ENCODE measurements at places on chromosomes 5 and 9. TPM values are rescaled to one million over a fixed set of nuclear protein-coding genes. Genes with fewer than 3 reads are reported as not detected.
A peak's percentile ranks its signal among the peaks of the same experiment; 100 is the strongest.

The PTGER4 gene
- 59.5 TPM for total RNA-seq

The MSX2 gene
- 0.38 TPM for total RNA-seq

The PLCXD3 gene
- total RNA-seq = not detected

The SLC27A6 gene
- total RNA-seq = not detected

DNA sequence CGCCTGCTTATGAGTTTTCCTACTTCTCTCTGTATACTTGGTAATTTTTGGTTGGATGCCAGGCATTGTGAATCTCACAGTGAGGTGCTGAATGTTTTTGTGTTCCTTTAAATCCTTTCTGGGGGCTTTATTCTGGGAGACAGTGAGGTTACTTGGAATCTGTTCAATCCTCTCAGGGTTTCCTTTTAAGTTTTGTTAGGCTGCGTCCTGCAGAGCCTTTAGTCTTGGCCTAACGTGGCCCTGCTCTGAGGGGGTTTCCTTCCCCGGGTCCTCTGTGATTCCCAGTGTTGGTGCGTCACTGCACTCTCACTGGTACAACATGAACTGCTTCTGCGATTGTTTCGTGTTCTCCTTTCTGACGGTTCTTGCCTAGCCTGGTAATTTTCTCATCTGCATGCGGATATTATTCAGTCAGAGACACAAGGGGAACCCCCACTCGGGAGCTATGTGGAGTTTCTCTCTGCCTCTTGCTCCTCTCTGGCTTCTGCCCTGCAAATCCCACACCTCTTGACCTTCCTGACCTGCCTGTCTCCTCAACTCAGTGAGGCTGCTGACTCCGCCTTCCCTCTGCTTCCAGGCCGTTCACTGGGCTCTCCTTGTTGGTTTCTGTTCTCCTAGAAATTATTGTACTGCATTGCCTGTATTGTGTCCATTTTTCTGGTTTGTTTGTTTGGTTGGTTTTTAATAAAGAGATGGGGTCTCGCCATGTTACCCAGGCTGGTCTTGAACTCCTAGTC lies 128.1 kb downstream of the DAB2IP start:
- peaks cover 5% of the 10 kb centered on the region for H3K4me1 ChIP-seq
- H3K27me3 ChIP-seq = no peaks in the 10 kb centered on the region
- DNase-seq = no peak
- H3K4me3 ChIP-seq = no peak overlapping the region
- H3K36me3 ChIP-seq = peaks cover 3% of the 10 kb centered on the region
- H3K27ac ChIP-seq = no peak overlapping the region

DNA sequence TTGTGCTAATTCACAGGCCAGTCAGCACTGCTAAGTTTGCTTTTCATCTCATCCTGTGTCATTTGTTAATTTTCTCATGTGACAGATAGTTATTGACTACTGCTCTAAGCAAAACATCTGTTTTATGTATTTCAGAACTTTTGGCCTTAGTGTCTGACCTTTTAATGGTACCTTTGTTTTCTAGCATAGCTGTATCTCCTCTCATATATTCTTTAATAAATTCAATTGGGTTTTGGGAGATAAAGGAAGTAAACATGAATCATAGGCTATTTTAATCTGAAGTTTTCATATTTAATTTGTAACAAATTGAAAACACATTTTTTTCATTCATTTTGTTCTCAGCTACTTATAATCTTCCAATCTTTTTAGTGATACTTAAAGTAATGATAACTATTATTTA lies 13.1 kb downstream of the NDUFAF2 start:
- no peak for DNase-seq
- no peaks in the 10 kb centered on the region for H3K4me1 ChIP-seq
- H3K27ac ChIP-seq = no peak overlapping the region
- H3K36me3 ChIP-seq = peaks cover 2% of the 10 kb centered on the region
- no peak overlapping the region for H3K4me3 ChIP-seq

DNA sequence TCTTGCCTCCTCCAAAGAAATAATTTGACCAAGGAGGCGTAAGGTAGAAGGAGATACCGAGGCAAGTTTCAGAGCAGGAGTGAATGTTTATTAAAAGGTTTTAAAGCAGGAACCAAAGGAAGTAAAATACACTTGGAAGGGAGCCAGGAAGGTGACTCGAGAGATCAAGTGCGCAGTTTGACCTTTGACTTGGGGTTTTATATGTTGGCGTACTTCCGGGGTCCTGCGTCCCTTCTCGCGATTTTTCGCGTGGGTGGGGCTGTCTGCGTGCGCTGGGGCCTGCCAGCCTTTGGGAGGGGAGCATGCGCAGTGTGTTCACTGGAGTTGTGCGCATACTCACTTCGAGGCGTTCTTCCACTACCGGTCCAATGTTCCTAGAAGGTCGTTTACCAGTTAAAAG lies 166.0 kb upstream of the IRX2 start:
- H3K36me3 ChIP-seq = peaks cover 6% of the 10 kb centered on the region
- no peak overlapping the region for H3K27ac ChIP-seq
- DNase-seq = no peak
- H3K27me3 ChIP-seq = peaks cover 5% of the 10 kb centered on the region
- H3K4me1 ChIP-seq = no peaks in the 10 kb centered on the region
- H3K4me3 ChIP-seq = no peak overlapping the region

DNA sequence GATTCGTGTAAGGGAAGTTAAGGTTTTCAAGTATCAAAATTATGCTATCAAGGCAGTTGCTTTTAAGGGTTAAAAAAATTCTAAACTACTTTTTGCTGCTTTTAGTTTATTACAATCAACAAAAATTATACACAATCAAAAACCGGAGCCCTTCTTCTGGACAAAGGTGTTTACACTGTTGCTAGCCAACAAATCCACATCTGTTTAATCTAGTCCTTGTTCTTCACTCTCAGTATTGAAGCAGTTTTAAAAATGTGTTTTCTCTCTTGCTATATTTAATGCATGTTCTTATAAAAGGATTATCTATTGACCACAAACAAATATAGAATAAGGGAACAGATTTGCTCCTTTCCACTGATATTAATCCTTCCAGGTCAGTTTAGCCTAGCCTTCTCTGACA lies 2.5 kb downstream of the FEM1C start:
- DNase-seq = no peak
- peak overlapping the region; percentile 96 for H3K4me3 ChIP-seq
- H3K4me1 ChIP-seq = peaks cover 64% of the 10 kb centered on the region
- peak overlapping the region; percentile 97 for H3K27ac ChIP-seq

DNA sequence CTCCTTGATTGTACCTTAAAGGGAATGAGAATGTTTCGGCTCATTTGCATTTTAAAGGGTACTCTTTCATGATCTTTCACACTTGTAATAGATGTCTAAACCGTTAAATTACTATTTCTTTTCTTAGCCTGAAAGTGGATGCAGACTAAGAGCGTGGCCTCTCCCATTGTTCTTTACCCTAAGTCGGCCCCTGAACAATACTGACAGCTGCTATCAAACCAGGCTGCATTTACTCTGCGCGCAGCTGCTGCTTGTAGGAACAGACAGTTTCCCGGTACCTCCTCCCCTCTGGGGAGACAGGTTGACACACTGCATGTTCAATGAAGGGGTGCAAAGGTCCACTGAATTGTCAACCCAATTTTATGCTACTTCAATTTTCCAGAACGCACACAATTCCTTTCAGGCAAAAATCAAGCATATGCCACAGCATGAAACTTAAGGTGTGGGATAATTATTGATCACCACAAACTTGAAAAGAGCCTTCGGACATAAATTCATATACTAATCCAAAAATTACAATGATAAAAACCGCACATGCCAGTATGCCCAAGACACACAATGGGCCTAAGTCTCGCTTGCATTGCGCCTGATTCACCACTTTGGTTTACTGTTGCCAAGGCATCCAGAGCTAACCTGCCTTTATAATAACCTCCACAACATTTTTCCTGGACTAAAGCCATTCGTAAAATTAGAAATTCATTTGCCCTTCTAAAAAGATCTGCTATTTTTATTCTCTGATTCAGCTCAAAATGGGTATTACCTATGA lies 39.7 kb downstream of the TLE1 start:
- no peaks in the 10 kb centered on the region for H3K27me3 ChIP-seq
- no peaks in the 10 kb centered on the region for H3K36me3 ChIP-seq
- DNase-seq = no peak
- H3K4me3 ChIP-seq = no peak overlapping the region

DNA sequence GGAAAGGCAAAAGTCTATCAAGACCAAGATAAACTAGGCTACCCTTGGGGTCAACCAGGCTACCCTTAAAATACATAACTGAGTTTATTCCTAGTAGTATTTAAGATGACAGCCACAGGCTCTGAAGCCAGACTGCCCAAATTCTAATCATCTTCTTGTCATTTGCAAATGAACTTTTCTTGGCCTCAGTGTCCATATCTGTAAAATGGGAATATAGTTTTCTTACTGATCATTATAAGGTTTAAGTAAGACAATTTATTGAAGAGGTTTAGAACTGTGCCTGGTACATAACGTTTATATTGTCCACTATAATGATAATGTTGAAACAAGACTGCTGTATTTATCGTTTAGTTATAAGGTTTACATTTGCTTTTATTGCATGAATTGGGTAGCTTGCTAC lies 112.5 kb downstream of the SLC12A2 start:
- H3K4me1 ChIP-seq = peaks cover 38% of the 10 kb centered on the region
- no peak for DNase-seq
- H3K36me3 ChIP-seq = peaks cover 4% of the 10 kb centered on the region

DNA sequence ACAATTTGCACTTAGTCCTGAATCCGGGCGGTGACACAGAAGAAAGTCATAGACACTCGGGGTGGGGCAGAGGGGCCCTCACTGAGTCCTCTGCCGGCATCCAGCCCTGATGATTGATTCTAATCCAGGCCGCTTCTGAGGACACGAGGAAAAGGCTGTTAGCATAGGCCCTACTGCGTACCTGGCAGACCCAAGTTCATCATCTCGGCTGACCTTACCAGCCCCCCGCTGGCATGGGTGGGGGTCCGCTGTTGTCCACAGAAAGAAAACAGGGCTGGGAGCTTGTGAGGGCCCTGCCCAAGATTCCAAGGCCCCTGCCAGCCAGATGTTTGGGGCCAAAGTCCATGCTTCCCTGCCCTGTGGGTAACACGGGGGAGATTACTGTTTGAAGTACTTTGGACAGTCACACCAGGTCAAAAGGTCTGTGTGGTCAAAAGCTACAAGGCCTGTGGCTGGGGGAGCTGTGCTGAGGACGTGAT lies 24.5 kb downstream of the ERGIC1 start:
- no peak for DNase-seq
- peaks cover 36% of the 10 kb centered on the region for H3K4me1 ChIP-seq
- H3K36me3 ChIP-seq = peaks cover 2% of the 10 kb centered on the region
- no peak overlapping the region for H3K27ac ChIP-seq
- no peak overlapping the region for H3K4me3 ChIP-seq
